Iris pigment epithelial cell (primary cell): ENCODE measurements at places on chromosomes 13 and 19.

GRCh38 chr13:95387733-95388207, 86.5 kb upstream of the ABCC4 start:
- no peak for DNase-seq

DNA sequence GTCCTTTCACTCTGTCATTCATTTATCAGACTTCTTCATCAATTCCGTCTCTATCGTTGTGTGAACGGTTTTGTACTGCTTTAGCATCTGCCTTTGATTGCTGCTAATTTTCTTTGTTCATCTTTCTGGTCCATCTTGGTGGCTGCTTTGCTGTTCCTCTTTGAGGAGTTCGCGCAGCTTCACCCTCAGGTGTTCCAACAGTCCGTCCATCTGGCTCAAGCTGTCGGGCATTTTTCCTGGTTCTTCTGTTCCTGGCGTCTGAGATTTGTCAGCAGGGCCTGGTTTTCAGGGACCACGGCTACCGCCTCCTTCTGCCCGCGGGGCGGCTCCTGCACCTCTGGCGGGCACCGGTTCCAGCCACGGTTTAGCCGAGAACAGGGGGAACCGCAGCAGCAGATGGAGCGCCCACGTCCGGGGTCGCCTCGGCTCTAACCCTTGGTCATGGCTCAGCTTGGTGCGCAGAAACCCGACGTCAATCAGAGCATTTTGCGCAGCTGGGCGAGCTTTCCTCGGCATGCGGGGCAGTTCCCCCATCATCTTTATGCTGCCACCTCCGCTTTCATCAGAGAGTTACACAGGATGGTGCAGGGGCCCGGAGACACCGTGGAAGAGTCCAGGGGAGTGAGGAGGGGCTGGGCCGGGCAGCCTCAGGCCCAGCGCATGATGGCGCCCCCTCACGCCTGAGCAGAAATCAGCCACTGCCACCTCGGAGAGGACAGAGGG, 89.5 kb downstream of the ZNF100 start:
- DNase-seq, result no peak

GRCh38 chr13:113550453-113550852, 34.1 kb upstream of the TFDP1 start:
- no peak for DNase-seq

DNA sequence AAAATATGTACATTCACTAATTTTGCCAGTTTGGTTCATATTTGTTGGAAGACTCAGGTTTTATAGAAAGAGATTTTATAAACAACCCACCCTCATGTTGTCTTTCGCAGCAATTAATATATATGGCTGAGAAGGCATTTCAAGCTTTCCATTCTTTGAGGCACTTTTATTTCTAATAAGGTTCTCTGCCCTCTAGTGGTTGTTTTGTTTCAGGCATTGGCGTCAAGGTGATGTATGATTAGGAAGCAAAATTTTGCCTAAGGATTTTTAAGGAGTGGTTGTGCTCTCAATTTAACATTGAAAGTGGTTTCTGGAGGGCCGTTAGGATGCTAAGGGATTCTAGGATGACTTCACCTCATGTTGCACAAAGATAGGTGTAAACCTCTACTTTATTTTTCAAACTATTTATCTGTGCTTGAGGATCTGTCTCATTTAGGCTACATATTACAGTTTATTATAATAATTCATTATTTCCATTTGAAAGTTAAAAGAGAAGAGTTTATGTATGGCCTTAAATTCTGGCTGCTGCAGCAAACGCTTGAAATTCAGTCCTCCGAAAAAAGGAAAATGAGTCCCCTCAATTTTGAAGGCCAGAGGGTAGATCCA, 35.9 kb downstream of the OXGR1 start:
- peak; percentile 46 for DNase-seq

- no peak for DNase-seq
Measured at GRCh38 chr13:111472559-111473460, 152.4 kb downstream of the TEX29 start.

- no peak for DNase-seq
Measured at GRCh38 chr13:74530011-74530410, 395.8 kb upstream of the KLF12 start.
